ENCODE measurements at places on chromosomes 1 and 21.

- DNase-seq = no peak
These were observed 14.8 kb downstream of the LSS start for GRCh38 chr21:46213620-46214286.

DNA sequence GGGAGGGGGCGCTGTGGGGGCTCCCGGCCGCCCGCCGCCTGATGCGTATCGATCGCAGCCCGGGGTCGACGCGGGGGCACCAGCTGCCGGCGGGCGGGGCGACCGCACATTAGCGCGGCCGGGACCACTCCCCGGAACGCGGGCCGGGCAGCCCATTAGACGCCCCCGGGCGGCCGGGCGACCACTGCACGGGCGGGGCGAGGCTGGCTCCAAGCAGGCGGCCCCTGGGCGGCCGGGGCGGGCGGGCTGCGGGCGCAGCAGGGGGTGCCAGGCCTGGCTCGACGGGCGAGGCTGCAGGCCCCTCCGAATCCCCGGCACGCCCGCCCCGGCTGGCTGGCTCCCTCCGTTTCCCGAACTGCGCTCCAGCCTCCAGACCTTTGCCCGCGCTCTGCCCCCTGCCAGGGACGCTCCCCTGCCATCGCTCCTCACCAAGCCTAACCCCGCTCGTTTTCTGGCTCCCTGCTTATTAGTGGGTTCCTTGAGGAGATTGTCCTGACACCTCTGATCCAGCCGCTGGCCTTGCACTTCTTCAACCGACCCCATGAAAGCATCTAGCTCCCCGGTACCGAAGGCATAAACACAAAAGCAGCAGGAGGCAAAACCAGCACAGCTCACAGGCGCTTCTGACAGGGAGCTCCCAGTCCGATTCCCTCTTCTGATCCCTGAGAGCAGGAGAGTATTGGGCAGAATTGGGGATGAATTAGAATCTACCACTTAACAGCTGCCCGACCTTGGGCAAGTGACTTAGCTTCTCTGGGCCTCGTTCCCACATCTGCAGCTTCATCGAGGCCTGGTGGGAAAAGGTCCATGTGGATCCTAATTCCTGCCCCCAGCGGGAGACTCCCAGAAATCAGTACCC, 92.6 kb upstream of the CASZ1 start:
- DNase-seq = peak; percentile 27

GRCh38 chr21:43824333-43825241, 35.2 kb downstream of the RRP1 start:
- DNase-seq = no peak

- DNase-seq = no peak
These were observed 702.3 kb downstream of the BRINP3 start for GRCh38 chr1:189775343-189775742.

DNA sequence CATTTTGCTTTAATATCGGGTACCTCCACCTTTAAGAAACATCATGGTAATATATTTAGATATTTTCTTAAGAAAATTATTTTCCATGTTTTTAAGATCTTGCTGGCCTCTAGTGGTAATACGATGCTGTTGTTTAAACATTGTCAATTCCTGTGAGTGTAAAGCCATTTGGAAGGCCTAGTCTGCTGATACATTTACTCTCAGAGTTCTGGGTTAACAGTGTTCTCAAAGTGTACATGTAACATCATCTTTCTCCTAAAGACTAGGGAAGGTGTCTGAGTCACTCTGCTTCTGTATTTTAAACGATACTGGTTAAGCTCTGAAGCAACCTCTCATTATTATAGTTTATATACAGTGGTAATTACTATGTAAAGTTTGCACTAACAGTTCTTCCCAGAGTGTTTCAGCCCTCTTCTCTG, 189.1 kb downstream of the RASAL2 start:
- DNase-seq = no peak

DNA sequence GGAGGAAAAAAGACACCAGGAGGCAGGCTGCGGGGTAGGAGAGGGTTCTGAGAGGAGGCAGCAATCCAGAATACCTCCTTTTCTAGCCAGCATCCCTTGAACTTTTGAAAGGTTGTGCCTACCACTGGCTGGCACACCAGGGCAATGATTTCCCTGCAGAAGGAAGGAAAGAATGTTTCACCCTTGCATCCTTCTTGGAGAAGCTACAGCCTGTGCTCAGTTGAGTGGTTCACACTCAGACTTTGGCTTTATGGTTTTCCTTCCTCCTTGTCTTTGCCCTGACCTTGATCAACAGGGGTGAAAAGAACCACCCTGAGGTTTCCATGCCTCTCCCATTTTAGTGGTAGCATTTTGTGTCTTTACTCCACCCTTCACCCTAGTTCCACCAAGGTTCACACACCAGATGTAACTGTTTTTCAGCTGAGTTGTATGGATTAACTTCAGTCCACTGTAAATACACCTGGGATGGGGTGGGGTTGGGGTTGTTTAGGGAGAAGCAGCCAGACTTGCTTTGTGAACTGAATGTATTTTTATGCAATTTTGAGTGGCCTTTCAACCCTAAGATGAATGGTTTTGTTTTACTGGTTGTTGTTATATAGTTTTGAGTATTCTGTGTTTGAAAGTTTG, 122.3 kb downstream of the SYT2 start:
- no peak for DNase-seq

DNA sequence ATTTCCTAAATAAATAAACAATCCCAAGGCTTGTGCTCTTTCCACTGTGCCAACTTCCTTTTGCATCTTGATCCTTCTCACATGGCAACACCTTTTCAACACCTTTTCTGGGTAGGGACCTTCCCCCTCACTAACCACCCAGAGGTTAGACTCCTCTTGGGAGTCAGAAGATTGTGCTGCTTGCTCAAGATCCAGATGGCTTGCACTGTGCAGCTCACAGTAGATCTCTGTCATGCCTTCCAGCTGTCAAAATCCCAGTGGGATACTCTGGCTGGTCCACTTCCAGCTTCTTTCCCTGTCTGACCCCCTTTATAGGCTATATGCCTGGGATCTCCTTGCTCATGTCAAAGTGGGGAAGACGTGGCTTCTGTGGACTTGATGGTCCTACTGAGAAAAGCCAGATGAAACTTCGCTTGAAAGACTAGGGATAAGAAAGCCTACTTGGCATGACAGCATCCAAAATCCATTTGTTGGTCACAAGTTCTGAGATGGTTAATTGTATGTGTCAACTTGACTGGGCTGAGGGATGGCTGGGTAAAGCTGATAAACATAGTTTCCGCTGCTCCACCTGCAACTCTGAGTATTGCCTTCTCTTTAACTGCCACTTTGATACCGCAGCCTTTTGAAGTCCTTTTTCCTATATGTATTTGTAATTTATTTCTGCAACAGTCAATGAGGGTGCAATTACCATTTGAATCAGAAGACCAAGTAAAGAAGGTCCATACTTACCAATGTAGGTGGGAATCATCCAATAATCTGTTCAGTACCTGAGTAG, 74.5 kb downstream of the S1PR1 start:
- DNase-seq = no peak

GRCh38 chr1:198259333-198260074, 102.7 kb downstream of the NEK7 start:
- DNase-seq = no peak

- DNase-seq = no peak
These were observed 15.8 kb upstream of the RIPPLY3 start for GRCh38 chr21:36990508-36991205.

- DNase-seq = no peak
These were observed 395.7 kb upstream of the ST6GALNAC5 start for GRCh38 chr1:76471536-76471935.

- no peak for DNase-seq
These were observed 83.1 kb upstream of the AJAP1 start for GRCh38 chr1:4571263-4571662.

GRCh38 chr1:52955129-52955970, 28.3 kb downstream of the SCP2 start:
- peak; percentile 89 for DNase-seq

- DNase-seq = no peak
These were observed 61.0 kb downstream of the SPATA46 start for GRCh38 chr1:162315673-162316072.

- DNase-seq = no peak
These were observed 28.5 kb downstream of the SORT1 start for GRCh38 chr1:109369167-109369746.

DNA sequence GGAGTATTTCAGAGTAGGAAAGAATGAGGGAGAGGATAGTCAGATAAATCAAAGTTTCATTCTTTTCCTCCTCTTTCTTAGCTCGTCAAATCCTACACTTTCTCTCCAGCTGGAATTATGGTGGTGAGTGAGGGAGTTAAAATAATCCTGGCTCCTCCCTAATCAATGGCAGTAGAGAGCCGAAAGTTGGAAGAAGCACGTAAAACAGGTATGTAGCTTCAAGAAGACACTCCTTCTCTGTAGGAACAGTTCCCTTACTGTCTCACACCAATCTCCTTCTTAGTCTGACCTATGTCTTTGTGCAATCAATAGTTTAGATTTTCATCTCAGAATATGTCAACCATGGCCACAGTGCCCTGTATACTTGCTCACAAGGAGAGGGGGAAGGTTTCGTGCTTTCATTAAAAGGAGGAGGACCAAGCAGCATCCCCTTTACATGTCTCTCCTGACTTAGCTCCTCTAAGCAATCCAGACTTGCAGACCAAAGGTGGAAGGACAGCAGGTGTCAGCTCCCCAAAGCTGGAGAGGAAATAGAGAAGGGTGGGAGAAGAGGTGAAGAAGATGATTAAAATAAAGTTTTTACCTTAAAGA, 878 bp downstream of the MINDY1 start:
- no peak for DNase-seq

DNA sequence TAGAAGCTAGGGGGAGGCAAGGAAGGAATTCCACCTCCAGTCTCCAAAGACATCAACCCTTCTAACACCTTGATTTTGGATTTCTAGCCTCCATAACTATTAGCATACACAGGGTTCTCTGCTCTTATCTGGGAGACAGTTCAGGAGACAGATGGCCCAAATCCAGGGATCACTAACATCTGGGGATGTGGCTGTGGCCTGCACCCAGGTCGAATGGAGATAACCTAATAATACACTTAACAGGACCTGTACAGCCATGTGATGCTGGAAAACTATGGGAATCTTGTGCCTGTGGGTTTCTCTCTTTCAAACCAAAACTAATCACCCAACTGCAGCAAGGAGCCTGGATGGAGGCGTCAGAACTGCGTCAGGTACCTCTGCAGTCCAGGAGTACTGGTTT, 47.6 kb downstream of the KIAA0319L start:
- no peak for DNase-seq

DNA sequence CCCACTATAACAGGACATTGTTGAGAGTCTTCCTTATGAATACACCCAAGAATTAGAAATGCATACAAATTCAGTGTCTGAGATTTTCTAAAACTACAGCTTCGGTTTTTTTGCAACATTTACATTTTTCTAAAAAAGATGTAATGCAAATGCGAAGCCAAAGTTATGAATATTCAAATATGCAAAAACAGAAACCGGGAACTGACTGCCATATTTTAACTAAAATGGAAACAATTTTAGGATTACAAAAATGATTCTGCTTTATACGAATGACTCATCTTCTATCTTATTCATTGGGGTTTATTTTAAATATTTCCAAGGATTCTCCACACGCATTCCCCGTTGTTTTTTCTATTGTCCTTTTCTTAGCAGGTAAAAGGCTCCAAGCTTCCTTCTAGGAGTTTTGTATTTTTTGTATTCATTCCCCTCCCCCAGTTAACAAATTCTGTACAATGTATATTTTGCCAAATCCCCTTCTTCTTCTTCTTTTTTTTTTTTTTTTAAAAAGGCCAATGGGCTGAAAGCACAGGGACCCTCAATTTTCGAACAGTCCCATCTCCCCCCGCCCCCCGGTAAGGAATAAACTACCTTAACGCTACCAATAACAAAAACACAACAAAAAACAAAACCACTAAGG, 1.0 kb downstream of the ARPC5 start:
- no peak for DNase-seq

All from kidney (tissue), 22 donors.